Activated T-helper 17 cell treated with anti-CD3 and anti-CD28 coated beads, Interleukin-2, amount 50 U/mL, for 72 hours (primary cell): ENCODE measurements at places on chromosomes 5 and 9.

DNA sequence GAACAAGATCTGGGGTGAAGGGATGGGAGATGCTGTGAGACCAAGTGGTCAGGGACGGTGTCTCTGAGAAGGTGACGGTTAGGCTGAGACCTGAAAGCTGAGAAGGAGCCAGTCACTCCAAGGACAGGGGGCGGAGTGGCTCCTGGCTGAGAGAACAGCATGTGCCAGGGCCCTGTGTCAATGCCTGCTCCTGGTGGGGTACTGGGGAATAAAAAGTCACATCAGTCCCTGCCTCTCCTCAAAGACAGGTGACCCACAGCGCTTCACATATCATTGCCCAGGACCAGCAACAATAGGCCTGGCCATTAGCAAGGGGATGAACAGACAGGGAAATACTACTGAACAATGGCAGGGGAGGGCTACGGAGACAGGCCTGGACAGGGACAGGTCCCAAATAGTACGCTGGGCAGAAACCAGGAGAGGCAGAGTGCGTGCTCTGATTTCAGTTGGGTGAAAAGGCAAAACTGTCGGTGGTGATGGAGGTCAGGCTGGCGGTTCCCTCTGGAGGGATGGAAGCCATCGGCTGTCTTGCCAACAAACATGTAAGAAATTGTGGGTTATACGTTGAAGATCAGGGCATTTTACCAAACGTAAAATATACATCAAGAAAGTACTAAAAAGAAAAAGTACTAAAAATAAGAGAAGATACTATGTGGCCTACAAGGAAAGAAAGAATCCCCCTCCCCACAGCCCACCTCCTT is 64.3 kb downstream of the C9orf50 start:
- no peak for ATAC-seq

GRCh38 chr9:115520646-115521045 is 402.7 kb upstream of the TNC start:
- ATAC-seq, result no peak

DNA sequence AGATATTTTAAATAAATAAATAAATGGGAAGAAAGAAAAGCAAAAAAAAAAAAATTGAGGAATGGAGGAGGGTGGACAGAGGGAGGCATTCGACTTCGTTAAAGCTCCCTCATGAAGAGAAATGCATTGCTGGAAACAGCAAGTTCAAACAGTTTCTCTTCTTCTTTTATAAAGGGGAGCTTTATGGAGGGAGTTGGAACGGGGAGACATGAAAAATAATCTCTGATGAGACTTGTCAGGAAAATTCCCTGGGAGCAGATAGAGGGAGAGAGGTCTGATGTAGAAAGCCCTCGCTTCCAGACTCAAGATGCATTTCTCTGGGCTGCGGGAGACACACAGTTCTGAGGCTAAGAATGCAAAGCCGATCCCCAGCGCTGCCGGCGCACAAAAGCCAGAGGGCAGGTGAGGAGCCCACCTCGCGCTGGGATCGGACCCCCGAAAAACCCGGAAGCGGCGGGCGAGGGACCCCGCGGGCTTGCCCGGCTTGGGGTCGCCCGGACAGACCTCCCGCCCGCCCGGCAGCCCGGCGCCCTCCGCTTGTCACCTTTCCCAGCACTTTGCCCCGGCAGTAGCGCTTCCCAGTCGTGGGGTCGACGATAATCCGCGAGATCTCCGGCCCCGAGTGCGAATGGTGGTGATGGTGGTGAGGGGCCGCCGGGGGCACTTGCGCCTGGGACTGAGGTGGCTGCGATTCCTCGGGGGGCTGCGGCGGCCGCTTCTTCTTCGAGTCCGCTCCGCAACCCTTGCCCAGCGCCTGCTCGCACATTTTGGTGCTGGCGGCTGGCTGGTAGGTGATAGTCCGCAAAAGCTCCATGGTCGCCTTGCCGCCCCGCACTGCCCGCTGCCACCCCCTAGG is 512 bp downstream of the PLK2 start:
- peak; percentile 0 for ATAC-seq

DNA sequence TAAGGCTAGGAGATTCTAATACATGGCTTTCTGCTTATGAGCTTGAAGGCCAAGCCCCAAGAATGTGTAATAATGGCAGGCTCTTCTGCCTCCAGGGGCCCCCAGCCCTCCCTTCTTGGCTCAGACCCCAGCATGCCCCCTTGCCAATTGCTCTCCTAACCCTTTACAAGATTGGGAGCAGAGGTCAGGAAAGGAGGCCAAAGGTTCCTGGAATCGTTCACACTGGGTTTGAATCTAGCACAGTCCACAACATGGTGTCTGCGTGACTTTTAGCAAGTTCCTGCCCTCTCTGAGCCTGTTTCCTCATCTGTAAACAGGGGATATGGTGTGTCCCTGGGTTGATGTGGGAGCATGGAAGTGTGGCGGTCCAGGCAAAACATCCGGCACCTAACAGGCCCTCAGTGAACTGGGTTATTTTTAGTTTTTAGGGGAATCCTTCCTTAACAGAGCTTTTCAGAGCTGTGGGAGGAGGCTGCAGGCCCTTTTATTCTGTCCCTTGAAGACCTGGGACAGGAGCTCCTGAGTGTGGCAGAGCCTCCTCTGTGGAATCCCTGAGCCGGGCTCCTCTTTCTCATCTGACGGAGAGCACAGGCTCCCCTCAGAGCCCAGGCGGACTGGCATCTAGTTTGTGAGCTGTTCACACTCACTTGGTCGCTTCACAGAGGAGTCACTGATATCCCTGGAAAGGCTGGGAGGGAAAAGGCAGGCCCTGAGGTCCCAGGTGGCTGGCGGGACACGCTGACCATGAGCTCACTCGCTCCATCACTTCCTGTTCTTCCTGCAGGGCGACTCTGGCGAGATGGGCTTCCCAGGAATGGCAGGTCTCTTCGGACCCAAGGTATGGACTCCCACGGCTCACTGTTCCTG is 23.4 kb upstream of the ORM1 start:
- no peak for ATAC-seq

GRCh38 chr5:54344653-54345052 is 34.3 kb upstream of the ARL15 start:
- no peak for ATAC-seq

DNA sequence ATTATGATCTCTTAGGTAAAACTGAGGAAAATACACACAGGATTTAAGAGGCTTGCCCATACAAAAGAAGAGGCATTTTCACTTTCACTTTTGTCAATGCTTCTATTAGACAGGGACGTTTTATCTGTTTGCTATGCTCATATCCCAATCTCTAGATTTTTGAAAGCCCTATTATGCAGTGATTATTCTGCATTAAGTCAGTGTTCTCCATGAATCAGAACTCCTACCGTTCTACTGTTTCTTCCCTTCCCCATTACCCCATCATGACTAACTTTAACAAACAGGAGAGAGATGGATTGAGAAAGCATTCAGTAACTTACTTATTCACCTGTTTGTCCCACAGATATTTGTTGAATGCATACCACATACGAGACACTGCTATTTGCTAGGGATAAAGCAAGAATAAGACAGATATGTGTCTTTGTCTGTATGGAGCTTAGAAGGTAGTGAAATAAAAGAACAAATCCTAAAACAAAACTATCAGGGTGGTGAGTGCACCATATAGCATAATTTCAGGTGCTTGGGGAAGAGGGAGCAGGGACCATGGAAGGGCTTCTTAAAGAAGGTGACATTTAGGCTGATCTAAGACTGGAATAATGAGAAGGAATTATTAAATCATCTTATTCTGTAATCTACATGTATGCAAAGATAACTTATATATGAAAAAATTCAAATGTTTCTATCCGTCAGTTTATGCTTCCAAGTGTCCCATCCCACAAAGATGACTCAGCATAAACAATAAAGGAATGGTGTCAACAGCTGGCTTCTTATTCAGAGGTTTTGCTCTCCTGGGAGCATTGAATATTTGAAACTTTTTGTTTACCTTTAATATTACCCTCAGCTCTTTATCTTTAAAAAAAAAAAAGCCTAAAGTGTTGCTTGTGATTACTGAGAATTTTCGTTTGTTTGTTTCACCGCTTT is 328.1 kb downstream of the HINT1 start:
- peak; percentile 19 for ATAC-seq

- ATAC-seq, result no peak
Measured at GRCh38 chr5:159104759-159105144, 5.0 kb upstream of the EBF1 start.

DNA sequence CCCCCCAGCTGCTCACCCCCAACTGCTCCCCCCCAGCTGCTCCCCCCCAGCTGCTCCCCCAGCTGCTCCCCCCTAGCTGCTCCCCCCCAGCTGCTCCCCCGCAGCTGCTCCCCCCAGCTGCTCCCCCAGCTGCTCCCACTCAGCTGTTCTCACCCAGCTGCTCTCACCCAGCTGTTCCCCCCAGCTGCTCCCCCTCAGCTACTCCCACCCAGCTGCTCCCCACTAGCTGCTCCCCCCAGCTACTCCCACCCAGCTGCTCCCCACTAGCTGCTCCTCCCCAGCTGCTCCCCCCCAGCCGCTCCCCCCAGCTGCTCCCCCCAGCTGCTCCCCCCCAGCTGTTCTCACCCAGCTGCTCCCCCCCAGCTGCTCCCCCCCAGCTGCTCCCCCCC is 22.8 kb upstream of the AHRR start:
- ATAC-seq, result no peak

- peak; percentile 70 for ATAC-seq
Measured at GRCh38 chr9:89477384-89477783, 20.5 kb downstream of the SEMA4D start.

DNA sequence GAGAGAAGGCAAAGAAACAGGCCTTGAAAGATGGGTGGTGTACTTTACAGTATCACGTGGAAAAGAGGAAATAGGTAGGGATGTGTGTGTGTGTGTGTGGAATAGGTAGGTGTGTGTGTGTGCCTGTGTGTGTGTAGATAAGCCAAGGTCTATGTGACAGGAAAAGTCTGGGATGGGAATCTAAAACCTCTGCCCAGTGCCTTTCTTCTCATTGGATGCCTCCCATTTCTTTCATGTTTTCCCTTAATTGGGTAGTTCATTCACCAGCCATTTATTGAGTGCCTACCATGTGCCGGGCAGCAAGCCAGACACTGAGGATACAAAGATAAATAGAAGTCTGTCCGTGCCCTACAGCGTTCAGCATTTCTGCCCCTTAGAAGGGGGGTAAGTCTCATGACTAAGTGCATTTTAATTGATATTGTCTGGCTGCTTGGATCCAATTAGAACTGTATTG is 1.0 kb downstream of the URM1 start:
- no peak for ATAC-seq

GRCh38 chr5:78500871-78501270 is 140.5 kb downstream of the SCAMP1 start:
- ATAC-seq, result no peak

DNA sequence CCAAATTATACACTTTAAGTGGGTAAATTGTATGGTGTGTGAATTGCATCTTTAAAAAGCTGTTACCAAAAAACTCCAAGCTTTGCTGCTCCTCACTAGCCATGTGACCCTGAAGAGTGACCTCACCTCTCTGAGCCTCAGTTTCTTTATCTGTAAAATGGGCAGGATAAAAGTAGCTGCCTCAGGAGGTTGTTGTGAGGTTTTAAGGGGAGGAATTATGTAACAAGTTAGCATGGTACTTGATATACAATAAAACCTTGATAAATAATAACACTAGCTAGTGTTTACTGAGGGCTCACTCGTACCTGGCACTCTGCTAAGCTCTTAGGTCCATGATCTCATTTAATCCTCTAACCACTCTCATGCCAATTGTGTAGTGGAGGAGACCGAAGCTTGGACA is 19.0 kb upstream of the PHF19 start:
- ATAC-seq, result no peak

GRCh38 chr5:76641514-76642120 is 18.4 kb upstream of the F2RL2 start:
- peak; percentile 63 for ATAC-seq

DNA sequence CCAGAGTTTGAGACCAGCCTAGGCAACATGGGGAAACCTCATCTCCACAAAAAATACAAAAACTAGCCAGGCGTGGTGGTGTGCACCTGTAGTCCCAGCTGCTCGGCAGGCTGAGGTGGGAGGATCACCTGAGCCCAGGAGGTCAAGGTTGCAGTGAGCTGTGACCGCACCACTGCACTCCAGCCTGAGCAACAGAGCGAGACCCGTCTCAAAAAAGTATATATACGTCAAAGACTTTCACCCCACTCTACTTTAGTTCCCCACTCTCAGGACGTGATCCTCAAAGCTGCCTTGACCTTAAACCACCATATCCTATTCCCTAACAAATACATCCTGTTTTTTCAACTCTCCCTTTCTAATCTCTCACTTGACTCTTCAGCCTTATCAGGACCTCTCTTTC is 41.0 kb downstream of the PCDHGC5 start:
- no peak for ATAC-seq

DNA sequence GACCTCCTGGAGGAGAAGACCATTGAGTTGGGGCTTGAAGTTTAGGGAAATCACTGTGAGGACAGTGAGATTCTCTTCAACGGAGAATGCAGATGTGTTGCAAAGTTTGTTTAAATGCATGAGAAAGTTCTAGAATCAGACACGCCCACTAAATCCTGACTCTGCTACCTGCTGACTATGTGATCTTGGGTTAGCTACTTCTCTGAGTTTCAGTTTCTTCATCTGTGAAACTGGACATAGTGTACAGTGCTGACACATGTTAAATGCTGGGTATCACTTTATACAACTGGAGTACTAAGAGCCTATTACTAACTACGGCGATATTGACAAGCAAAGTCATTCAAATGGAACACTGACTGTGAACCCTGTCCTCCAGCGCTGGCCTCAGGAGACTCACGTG is 255.5 kb downstream of the HSPA4 start:
- ATAC-seq, result peak; percentile 43

DNA sequence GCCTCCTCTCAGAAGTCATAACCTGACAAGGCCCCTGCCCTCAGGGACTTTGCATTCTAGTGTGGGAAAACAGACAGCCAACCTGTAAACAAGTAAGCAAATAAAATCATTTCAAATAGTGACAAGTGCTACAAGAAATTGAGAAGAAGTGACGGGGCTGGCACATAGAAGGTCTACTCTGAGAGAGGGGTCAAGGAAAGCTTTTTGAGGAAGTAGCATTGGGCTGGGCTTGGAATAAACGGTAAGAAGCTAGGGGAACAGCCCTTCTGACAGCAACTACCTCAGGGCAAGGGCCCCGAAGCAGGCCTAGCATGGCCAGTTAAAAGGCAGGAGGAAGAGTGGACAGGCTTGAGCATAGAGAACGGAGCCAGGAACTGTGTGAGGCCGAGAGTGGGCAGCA is 4.8 kb upstream of the SLC2A8 start:
- no peak for ATAC-seq

GRCh38 chr9:69674716-69675438 is 2.7 kb upstream of the APBA1 start:
- ATAC-seq, result no peak

DNA sequence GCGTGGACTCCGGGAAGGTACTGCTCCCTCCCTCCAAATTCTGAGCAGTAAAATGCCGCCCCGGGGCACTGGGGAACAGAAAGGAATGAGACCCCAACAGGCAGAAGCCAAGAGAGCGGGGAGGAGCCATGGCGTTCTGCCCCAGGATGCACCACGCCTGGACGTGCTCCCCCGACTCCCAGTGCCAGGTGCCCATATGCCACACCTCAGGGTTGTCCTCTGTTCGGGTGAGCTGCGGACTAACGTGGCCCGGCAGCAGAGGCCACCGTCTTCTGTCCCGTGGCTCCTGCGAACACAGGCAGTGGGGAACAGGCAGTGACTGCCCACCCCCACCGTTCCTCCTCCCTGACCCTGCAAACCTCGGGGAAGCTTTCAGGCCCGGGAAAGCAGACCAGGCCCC is 4.8 kb downstream of the SURF6 start:
- no peak for ATAC-seq

GRCh38 chr9:87793292-87793691 is 67.4 kb downstream of the CTSL start:
- ATAC-seq, result peak; percentile 65

GRCh38 chr9:87405677-87406542 is 91.8 kb upstream of the DAPK1 start:
- ATAC-seq, result no peak
